Neural progenitor cell (in vitro differentiated cells): ENCODE measurements at places on chromosomes 5 and 9. TPM values are rescaled to one million over a fixed set of nuclear protein-coding genes. Genes with fewer than 3 reads are reported as not detected.

DNA sequence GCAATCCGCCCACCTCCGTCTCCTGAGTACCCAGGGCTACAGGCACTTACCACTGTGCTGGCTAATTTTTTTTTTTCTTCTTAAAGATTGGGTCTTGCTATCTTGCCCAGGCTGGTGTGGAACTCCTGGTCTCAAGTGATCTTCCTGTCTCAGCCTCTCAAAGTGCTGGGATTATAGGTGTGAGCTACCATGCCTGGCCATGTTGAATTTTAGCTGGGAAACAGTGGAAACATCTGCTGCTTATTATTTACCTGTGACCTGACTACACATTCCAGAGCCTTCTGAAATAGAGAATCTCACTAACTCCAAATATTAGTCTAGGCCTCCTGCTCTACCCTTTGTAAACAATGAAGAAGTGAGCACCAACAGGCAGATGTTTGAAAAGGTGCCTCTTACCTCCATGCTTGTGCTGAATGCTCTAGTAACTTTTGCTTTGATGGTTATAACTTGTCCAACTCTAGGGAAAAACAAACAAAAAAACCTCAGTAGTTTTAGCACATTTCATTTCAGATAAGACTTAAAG, 22.5 kb downstream of the ACOT12 start:
- no peak overlapping the region for H3K4me3 ChIP-seq
- no peaks in the 10 kb centered on the region for H3K36me3 ChIP-seq
- no peak for DNase-seq
- no peak overlapping the region for H3K27ac ChIP-seq

DNA sequence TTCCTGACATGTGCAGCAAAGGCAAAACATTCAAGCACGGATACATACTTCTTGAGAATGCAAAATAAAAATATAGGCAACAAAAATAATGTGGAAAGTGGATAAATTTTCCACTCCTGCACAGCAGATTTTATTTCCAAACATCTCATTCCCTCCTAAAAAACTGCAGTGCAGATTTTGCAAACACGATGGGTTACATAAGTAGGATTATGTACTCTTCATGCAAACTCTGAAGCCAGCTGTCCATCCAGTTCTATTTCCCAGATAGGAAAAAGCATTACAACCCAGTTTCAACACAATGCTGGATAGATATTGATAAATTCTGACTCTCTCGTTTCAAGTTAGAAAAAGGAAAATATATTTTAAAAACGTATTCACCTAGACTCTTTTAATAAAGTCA, 52.7 kb upstream of the CCNG1 start:
- no peak for DNase-seq
- H3K36me3 ChIP-seq = no peaks in the 10 kb centered on the region
- H3K27me3 ChIP-seq = no peaks in the 10 kb centered on the region

GRCh38 chr9:120904978-120905301, 21.7 kb downstream of the TRAF1 start:
- H3K36me3 ChIP-seq = no peaks in the 10 kb centered on the region
- no peaks in the 10 kb centered on the region for H3K27me3 ChIP-seq
- no peak for DNase-seq

- no peak for DNase-seq
- no peak overlapping the region for H3K4me3 ChIP-seq
- H3K27me3 ChIP-seq = no peaks in the 10 kb centered on the region
- peaks cover 29% of the 10 kb centered on the region for H3K36me3 ChIP-seq
- peaks cover 11% of the 10 kb centered on the region for H3K4me1 ChIP-seq
Observed at GRCh38 chr5:111116550-111116949, 24.4 kb downstream of the WDR36 start.

GRCh38 chr5:167555565-167556166, 735.8 kb upstream of the WWC1 start:
- peaks cover 35% of the 10 kb centered on the region for H3K4me1 ChIP-seq
- no peaks in the 10 kb centered on the region for H3K36me3 ChIP-seq
- no peak overlapping the region for H3K4me3 ChIP-seq
- no peaks in the 10 kb centered on the region for H3K27me3 ChIP-seq

- H3K27me3 ChIP-seq = no peaks in the 10 kb centered on the region
- H3K36me3 ChIP-seq = no peaks in the 10 kb centered on the region
- no peak overlapping the region for H3K27ac ChIP-seq
- DNase-seq = no peak
- H3K4me3 ChIP-seq = no peak overlapping the region
Observed at GRCh38 chr9:96484521-96484931, 34.6 kb downstream of the HABP4 start.

The ROR2 gene
- total RNA-seq = 20.1 and 32.7 TPM in 2 replicates

The C9 gene
- not detected in 2 replicates for total RNA-seq

The TSSK1B gene
- total RNA-seq = not detected in 2 replicates
